Gastroesophageal sphincter (tissue), 4 donors: ENCODE measurements at places on chromosomes 11 and 22. TPM values are rescaled to one million over a fixed set of nuclear protein-coding genes. Genes with fewer than 3 reads are reported as not detected.

DNA sequence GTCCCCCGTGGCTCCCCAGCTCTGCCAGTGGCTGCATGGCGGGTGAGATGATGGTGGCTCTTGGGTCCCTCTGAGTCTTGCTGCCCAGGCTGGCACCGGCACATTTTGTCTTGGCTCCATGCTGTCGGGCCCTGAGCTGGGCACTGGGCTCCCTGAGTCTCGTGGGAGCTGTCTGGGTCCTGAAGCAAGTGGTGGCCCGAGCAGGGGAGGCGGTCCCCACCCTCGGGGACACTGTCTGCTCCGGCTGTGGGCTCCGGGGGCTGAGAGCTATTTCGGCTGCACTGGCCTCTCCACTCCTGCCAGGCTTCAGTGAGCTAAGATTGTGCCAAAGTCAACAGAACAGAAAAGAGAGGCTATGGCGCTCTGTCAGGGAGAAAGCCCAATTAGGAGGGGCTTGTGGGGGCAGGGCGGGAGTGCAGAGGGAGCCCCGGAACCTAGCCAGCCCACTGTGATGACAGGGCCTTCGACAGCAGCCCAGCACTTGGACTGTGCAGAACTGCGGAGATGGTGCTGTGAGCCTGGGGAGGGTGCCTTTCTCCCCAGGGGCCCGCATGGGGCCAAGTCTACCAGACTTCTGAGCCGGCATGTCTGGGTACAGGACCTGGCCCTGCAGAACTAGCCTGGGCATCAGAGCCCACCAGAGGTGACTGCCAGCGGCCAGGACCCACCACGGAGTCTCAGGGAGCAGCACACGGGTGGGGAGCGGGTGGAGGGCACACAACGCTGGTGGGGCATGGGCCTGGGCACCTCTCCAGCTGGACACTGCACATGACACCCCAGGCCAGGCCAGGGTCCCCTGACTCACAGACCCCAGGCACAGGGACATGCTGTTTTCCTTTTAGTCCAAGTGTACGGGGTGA lies 38.0 kb downstream of the RTN4R start:
- peak; percentile 17 for ATAC-seq

DNA sequence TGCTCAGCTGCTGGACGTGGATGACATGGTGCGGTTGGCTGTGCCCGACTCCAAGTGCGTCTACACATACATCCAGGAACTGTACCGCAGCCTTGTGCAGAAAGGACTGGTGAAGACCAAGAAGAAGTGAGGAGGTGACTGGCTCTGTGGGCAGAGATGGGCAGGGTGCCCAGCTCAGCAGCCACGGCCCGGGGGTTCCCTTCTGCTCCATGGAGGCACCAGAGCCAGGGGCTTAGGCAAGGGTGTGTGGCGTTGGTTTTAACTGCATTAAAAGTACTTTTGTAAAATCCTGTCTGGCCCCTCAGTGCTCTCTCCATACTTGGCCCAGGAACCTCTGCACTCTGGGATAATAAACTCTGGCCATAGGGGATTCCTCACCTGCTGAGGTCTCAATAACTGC lies 12.6 kb downstream of the SMTNL1 start:
- no peak for ATAC-seq

DNA sequence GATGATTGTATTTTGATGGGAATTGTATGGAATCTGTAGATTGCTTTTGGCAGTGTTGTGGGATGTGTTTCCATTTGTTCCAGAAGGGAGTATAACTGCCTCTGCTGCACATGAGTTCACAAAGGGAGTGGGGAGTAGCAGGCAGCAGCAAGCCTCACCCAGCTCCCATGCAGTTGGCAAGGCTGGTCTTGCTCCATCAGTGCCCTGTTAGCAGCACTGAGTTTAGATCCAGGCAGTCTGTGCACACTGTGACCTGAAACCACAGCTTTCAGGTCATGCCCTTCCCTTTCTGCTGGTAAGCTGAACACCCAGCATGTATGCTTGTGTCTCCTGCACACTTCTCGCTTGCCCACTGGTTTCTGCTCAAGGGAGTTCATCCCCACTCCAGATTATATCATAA lies 3.7 kb upstream of the NUCB2 start:
- no peak for ATAC-seq

GRCh38 chr22:33000342-33001280 lies 57.6 kb downstream of the SYN3 start:
- ATAC-seq: peak; percentile 59

DNA sequence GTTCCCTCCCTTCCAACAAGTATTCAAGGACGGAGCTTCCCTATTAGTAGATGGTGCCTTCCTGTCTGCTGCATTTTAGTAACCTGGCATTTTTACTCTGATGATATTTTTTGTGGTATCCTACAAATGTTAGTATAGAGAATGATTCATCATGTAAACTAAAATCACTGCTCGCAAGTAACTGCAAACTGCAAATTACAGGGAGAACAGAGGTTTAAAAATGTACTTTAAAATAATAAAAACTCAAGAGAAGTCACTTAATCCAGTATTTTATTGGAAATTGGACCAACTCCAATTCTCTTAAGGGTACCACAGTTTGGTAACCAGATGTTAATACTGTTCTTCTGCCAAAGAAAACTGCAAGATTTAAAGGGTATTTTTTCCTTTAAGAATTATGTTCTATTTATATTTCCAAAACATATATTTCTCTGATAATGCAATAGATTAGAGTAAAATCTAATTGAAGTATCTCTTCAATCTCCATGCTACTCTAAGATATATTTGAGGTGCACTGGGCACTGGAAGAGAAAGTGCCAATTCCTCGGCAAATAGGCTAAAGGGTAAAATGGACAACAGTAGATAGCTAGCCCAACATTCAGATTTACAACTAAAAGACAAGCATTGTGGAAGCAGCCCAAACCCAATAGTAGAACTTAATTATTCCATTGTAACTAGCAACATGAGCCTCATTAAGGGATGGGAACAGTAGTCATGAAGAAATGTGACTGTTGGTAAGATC lies 298.0 kb downstream of the TTC28 start:
- no peak for ATAC-seq

- ATAC-seq: no peak
Measured at GRCh38 chr11:128474036-128474874, 113.1 kb downstream of the ETS1 start.

- ATAC-seq: no peak
Measured at GRCh38 chr11:75204012-75204674, 36.4 kb upstream of the TPBGL start.

DNA sequence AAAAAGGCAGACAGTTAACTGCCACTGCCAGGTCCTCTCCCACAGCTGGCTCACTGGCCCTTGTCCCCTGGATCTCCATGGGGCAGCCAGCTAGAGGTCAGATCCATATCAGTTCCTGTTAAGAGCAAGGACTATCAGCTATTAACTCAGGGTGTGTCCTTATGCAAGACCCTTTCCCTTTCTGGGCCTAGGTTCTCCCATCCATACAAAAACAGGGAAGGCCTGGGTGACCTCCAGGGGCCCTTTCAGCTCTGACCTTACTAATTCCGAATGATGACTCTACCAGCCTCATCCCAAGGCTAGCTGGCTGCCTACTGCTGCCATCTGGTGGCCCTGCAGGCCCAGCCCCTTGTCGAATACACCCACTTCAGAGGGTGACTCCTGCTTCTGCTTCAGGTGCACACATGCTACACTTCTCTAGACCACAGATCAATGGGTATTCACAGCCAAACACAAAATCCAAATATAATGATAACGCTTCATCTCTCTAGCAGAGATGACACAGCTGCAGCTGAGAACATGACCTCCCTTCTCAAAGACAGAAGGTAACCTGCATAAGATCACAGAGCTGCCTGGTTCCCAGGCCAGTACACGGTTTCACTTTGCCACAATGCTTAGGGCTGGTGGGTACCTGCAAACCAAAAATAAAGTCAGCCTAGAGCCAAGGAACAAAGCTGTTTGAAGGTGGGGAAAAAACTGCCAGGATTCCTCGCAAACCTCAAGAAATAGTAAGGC lies 34.1 kb downstream of the SERGEF start:
- ATAC-seq: no peak

GRCh38 chr11:2924821-2925675 lies 4.2 kb downstream of the PHLDA2 start:
- no peak for ATAC-seq

- ATAC-seq: no peak
Measured at GRCh38 chr11:72112978-72113808, 698 bp upstream of the ANAPC15 start.

- ATAC-seq: no peak
Measured at GRCh38 chr11:2762451-2762850, 62.7 kb upstream of the KCNQ1OT1 start.

GRCh38 chr11:36361472-36361871 lies 65.4 kb downstream of the PRR5L start:
- no peak for ATAC-seq

MCAM gene
- total RNA-seq: 1,136 TPM

MB gene
- total RNA-seq: 1.0 TPM

SYT12 gene
- 0.04 TPM for total RNA-seq

IL18BP gene
- 7.1 TPM for total RNA-seq

NUDT8 gene
- 2.6 TPM for total RNA-seq

SLC6A5 gene
- not detected for total RNA-seq
